ENCODE measurements at places on chromosomes 5 and 9.

GRCh38 chr9:123356851-123357742 lies 1.1 kb downstream of the CRB2 start:
- no peak for DNase-seq

GRCh38 chr5:91219803-91220371 lies 163.2 kb downstream of the ARRDC3 start:
- peak; percentile 56 for DNase-seq

DNA sequence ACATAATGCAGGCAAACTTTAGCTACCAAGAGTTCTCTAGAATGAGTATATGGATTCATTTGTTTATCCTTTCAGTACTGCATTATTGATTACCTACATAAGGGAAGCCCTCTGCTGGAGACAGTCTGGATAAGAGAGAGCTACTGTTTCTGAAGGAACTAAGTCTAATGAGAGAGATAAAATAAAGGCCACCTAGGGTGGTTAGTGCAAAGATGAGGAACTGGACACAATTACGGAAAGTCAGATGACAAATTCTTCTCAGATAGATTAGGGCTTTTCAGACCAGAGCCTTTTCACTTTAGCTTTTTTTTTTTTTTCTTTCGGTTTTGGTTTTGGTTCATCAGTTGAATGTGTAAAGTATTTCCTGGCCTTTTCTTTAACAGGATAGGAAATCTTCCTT lies 31.3 kb downstream of the ISOC1 start:
- DNase-seq = peak; percentile 14

DNA sequence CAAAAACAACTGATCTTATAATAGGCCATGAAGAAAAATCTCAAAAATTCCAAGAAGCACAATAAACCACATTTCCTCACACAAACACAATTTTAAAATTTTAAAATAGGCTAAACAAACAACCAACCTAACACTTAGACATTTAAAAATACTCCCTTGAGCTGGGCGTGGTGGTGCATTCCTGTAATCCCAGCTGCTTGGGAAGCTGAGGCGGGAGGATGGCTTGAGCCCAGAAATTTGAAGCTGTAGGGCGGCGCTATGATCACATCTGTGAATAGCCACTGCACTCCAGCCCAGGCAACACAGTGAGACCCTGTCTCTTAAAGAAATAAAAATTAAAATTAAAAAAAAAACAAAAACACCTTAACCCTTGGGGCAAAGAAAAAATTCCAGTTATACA lies 36.9 kb upstream of the TESK1 start:
- DNase-seq = no peak

DNA sequence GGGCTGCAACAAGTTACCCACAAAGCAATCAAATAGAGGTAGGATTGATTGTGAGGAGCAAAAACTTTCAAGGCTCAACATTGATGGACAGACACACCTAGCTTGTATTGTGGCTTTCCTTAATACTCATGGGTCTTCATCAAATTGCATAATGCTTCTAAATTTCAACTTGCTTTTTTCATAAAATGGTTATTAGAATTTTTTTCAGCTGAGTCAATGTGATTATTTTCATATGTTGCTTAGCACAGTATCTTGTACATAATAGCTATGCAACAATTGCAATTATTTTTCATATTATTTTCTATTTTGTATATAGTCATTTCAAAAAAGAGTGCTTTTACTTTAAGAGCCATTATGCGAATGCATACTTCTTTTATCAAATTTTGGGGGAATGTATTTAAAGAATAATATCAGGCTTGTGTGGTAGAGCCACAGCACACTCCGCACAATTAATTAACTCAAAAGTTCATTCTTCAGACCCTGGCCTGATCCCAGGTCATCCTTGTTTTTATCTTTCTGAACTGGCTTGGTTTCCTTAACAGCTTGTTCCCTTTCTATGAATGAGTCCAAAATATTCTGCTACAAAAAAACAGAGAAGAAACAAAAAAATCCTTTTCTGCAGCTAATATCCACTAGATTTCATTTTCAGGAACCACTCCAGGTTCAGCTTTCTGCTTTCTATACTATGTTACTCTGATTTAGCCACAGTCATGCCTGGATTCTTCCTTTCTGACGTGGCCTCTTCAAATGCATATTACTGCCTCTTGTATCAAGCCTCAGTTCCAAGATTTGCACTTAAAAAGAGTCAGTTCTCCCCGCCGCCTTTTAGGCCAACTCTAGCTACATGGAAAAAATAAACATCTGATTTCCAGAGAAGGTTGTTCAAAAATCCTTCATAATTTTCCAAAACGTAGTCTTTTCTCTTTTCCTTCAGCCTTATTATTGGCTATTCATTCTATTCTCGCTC lies 45.3 kb upstream of the CDH9 start:
- DNase-seq = no peak

DNA sequence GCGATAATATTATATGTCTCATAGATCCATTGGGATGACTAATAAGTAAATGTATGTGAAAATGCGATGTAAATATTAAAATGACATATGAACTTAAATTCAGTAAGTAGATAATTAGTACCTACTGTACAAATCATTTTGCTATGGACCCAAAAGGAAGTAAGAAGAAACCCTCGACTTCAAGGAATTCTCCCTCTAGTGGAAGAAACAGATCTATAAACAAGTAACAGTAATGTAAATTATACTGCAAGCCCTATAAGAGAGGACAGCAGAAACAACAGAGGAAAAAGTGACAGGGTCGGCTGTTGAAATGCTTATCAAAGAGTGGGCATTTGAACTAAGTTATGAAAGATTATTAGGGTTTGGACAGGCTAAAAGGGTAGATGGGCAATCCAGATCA lies 320.3 kb downstream of the DMAC1 start:
- no peak for DNase-seq

DNA sequence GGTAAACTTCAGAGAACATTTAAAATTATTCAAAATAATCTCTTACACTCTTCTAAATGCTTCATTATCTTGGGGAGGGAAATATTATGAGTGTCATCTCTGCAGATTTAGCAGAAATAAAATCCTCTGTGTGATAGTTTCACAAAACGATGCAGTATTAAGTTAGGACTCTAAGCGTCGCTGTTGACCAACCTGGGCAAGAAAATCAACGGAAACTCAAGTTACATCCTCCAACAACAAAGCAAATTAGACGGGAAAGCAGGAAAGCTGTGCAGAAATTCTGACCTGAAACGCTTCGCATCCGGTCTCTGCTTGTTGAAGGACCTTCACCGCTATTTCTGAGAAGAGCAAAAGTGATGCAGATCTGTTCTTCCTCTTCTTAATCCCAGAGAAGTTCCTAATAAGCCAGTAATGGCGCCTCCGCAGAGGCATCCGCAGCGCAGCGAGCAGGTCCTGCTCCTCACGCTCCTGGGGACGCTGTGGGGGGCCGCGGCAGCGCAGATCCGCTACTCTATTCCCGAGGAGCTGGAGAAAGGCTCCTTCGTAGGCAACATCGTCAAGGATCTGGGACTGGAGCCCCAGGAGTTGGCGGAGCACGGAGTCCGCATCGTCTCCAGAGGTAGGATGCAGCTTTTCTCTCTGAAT lies at the start of gene PCDHGA6:
Gene PCDHGA6, plus strand, starts transcription at position 219 of the 645 bp plus-strand sequence. Its CDS starts 193 bp downstream, at position 412.
- DNase-seq = no peak

DNA sequence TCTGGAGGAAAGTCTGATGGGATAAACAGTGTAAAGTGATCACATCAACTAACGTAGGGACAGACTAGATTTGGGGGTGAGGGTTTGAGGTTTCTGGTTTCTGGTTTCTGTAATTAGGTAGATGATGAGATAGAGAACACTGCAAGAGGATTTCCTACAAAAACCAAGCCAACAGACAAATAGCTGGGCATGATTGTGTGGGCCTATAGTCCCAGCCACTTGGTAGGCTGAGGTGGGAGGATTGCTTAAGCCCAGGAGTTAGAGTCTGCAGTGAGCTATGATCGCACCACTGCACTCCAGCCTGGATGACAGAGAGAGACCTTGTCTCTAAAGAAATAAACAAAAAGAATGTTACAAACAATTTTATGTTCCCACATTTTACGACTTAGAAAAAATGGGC lies 34.4 kb upstream of the RNU6ATAC start:
- DNase-seq = no peak

- DNase-seq = no peak
These were observed 7.1 kb downstream of the STK10 start for GRCh38 chr5:172180936-172181335.

- DNase-seq = no peak
These were observed 47.3 kb downstream of the UHRF2 start for GRCh38 chr9:6460189-6460768.

DNA sequence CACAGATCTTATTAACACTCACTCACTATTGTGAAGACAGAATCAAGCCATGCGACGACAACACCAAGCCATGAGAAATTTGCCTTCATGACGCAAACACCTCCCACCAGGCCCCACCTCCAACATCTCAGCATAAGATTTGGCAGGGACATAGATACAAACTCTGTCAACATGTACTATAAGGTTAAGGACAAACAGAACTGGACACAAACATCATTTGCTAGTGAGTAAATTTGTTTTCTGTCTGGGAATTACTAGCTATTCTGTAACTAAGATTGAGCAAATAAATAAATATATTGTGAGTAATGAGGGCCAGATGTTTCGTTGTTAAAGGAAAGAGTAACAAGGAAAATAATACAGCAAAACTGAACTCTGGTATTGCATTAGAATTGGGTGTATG lies 15.7 kb upstream of the KCNN2 start:
- no peak for DNase-seq

GRCh38 chr9:33438926-33439680 lies 8.3 kb downstream of the AQP3 start:
- no peak for DNase-seq

DNA sequence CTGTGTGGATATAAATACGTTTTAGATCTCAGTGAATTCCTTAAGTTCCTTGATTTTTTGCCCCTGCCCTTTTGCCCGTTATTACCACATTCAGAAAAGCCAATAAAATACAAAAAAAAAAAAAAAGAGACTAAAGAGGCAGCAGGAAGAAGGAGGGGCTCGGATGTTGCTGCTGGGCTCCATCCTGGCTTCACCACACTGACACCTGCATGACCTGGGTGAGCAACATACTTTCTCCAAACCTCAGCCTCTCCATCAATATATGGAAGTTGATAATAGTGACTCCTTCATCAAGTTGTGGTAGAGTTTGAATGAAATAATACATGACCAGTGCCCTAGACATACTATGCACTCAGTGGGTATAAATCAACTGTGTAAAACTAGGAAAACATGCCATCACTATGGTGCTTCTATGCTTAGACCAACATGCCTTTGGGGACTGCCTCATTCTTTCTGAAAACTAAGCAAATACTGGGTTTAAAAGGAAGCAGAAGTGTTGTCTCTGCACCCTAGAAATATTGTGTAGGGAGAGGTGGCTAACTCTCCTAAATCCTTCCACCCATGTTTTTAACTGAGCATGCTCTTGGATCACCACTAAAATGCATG lies 243.0 kb downstream of the PIK3R1 start:
- no peak for DNase-seq

GRCh38 chr5:150036513-150036912 lies 36.0 kb downstream of the HMGXB3 start:
- no peak for DNase-seq

- DNase-seq = no peak
These were observed 19.9 kb downstream of the MED10 start for GRCh38 chr5:6358434-6358820.

DNA sequence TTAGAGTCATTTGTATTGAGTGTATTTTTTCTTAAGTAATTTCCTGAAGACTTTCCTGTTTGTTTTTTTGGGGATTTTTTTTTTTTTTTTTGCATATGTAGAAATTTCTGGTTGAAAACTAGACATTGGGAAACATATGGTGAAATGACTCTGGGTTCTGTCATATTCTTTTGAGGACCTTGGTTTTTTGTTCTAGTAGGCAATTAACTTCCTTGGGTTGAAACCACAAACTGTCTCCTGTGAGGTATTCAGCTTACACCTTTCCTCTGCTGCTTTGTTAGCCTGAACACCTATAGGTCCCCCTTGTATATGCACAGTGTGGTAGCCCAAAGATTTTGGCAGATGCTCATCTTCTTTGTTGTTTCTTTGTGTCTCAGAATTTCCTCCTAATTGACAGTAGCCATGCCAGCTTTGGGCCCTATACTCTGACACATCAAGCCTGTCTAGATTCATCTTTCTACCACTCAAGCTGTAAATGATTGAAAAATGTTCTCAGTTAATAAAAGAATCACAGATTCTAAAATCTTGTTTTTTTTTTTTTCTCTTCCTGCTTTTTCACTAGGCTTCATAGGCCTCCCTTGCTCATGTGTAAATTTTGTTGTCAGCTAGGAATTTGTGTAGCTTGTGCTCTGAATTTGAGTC lies 140.6 kb downstream of the COMMD10 start:
- DNase-seq = peak; percentile 50

- DNase-seq = no peak
These were observed 1.1 kb upstream of the PLEKHG4B start for GRCh38 chr5:90590-91547.

GRCh38 chr9:99823681-99824377 lies 2.1 kb downstream of the NR4A3 start:
- peak; percentile 13 for DNase-seq

- DNase-seq = no peak
These were observed 209.0 kb downstream of the EFNA5 start for GRCh38 chr5:107461770-107462169.

DNA sequence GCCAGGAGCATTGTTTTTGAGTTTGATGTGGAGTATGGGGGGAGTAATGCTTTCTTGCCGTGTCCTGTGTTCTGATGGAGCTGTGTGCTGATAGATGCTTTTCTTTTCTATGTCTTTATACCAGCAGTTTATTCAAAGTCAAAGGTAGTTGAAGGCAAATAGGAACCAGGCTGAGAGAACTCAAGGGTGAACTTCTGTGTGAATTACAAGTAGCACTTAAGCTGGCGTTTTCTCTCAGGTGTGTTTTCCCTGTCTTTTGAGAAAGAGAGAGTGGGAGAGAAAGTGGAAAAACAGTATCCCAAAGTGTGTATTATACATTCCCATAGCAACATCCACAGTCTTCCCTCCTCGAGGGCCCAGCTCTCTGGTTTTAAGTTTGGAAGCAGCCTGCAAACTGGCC lies 1.5 kb downstream of the TNFAIP8 start:
- no peak for DNase-seq

DNA sequence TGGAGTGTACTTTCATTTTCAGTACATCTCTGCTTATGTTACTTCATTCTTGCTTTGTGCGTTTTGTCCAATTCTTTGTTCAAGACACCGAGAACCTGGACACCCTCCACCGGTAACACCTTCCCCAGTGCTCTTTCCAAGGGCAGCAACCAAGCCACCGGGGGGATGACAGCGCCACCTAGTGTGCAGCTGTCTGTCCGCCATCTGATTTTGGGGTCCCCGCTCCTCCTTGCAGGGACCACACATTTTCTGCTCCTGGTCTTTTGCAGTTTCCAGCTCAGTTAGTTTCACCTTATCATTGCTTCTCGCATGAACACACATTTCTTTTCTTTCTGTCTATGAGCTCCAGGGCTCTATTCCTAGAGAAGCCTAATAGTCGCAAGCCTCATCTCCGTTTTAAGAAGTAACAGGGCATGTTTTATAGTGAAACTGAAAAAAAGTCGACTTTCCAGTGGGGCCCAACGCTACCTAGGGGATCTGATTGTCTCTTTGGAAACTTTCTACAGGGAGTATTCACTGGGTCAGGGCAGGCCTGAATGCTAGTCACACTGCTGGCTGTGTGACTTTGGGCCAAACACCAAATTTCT lies 152.1 kb downstream of the FSTL4 start:
- peak; percentile 50 for DNase-seq
